ENCODE measurements at places on chromosomes 16 and 17.

DNA sequence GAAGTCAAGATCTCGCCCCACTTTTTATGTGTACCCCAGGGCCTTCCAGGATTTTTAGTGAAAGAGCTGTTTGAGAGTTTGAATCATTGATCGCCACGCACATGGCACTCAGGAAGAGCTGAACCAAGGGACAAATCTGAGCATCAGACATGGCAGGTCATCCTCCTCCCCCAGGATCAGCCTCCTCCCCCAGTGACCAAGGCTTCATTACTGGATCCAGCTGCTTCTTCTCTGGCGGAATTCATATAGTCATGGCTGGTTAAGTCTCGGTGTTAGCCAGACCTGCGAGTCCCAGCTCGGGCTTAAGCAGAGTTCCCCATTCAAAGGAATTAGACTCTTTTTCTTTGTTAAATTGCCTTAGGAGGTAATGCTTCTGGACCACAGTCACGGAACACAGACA lies 32.5 kb downstream of the CDRT4 start:
- DNase-seq, result no peak

DNA sequence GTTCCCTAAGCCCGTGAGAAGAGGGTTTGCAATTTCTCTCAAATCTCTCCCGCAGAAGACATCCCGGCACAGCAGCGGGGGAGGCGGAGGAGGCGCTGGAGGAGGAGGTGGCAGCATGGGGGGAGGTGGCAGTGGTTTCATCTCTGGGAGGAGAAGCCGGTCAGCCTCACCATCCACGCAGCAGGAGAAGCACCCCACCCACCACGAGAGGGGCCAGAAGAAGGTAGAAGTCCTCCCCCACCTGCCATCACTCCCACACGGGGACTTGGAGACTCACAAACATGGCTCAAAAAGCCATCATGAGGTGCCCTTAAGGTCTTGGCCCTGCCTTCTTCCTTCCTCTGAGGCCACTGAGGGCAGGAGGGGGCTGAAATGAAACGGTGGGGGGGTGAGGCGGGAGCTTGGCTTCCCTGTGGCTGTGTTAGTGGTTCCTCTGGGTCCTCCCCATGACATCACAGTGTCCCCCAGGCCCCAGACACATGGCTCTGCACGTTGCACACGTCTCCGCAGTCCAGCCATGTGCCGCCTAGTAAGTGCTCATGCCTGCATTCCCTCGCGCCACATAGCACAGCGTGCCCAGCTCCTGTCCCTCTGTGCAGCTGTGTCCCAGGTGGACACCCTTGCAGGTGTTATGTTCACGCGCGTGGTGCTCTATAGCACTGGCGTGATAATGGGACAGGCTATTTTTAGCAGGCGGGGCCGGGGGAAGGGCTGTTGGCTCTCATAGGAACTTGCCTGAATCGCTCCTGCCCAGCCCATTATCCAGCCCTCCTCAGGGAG lies 6.9 kb downstream of the MLLT6 start:
- DNase-seq, result no peak

DNA sequence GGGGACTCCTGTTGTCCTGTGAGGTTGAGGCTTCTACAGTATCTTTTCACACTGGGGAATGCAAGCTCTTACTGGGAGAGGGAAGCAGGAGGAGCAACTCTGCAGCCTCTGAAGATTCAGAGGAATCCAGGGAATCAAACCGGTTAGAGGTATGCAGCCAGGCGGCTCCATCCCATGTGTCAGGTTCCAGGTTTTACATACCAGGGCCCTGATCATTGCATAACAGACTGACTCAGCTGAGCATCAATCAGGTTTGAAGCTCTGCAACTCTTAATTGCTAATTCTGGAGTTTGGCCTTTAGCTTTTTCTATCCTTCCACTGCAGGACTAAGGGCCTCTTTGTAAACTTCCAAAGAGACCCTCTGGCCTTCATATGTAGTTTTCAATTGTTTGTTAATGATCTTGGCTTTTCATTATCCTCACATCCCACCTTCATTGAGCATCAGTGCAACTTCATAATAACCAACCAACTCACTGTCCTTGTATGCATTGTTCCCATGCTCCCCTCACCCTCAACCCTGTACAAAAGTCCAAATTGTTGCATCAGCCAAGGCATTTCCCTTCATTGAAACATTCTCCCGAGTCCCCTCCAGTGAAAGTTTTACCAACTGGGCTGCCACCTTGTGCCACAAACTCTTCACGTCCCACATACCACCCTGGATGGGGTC lies 59.7 kb upstream of the DHX40 start:
- DNase-seq, result no peak

DNA sequence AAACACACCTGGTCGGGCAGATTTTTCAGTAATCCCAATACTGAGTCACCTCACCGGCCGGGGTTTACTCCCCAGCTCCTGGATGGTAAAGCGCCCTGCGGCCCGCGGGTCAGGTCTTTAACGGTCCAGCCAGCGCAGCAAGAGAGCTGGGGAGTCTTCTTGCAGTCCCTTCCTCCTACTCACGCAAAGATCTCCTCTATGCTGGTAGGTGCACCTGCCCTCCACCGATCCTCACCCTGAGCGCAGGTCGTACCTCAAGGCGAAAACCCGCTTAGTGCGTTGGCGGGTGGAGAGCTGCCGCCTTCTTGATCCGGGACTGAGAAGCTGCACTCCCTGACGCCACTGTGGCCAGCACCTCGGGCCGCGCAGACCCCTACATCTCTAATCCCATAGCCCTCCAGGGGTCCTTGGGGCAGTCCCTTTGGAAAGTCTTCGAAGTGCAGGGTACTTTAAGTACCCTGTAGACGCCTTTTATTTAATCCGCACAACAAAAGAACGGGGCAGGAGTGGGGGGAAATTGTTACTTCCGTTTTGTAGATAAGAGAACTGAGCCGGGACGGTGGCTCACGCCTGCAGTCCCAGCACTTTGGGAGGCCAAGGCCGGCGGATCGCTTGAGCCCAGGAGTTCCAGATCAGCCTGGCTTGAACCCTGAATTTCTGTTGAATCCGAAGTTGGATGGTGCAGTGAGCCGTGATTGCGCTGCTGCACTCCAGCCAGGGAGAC lies 10.4 kb upstream of the HOXB13 start:
- peak; percentile 47 for DNase-seq

DNA sequence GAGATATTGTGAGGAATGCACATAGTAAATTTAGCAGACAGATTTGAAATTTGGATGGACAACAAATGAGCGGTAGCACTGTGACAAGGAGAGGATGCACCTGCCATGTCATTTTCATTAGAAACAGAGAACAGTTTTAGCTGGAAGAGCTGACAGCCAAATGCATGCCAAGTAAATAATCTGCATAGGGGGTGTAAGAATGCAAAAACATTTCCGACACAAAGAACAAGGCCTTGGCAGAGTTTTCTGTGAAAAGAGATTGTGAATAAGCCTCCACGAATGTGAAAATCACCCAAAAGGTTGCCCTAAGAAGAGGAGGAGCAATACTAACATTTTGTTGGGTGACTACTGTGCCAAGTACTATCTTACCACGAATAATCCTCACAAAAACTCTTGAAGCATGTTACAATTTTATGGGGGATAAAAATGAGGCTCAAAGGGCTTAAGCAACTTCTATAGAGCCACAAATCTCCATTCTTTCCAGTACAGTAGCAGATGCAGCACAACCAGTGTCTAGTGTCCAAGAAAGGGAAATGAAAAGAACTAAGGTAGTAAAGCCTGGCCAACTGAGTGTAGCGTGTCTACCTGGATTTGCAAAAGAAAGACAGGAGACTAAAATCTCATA lies 28.3 kb downstream of the TMEM100 start:
- DNase-seq, result no peak

DNA sequence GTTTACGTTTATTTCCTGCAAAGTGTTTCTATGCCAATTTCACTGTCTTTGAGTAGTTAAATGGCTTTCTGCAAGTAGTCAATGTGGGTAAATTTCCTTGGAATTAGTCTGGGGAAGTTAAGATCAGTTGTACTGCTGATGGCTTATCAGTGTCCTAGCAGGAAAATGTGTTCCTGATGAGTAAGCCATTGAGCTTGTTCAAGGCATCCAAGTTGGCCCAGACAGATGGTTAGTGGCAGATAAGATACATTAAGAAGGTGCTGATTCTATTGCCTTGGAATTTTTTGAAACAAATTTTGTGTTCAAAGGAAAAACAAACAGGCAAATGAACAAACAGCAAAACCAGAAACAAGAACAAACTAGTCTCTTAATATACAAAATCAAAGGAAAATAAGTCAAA lies 258.4 kb downstream of the MAP2K6 start:
- DNase-seq, result no peak

DNA sequence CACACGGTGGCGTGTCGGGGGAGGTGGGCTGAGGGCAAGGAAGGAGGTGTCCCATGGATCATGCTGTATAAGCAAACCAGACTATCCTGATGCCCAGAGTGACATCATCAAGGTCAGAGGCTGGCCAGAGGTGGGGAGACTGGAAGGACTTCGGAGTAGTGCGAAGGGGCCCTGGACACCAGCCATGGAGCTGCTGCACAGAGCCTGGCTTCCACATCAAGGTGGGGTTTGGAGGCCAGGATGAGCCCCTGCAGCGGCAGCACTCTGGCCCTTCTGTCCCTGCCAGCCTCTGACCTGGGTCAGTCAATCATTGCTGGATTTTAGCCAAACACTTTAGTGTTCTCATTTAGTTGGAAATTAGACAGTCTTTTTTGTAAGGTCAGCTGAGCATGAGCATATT lies 34.8 kb downstream of the MED13 start:
- DNase-seq, result no peak

DNA sequence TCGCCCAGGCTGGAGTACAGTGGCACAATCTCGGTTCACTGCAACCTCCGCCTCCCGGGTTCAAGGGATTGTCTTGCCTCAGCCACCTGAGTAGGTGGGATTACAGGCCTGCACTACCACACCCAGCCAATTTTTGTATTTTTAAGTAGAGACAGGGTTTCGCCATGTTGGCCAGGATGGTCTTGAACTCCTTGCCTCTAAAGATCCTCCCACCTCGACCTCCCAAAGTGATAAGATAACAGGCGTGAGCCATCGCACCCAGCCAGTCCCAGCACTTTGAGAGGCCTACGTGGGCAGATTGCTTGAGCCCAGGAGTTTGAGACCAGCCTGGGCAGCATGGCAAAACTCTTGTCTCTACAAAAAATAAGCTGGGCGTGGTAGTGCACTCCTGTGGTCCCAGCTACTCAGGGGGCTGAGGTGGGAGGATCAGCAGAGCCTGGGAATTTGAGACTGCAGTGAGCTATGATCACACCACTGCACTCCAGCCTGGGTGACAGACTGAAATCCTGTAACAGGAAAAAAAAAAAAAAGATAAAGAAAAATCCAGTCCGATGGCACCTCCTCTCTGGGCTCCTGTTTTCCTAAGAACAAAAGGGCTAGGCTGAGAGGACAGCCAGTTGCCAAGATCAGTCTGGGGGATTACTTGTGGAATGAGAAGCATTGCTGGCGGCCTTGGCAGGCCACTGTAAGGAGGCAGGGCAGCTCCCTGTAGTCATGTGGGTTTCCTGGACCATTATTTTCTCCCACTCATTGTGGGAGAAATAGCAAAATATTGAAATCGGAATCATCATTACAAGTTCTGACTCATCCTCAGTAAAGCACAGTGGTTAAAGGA lies 3.0 kb upstream of the PIPOX start:
- DNase-seq, result peak; percentile 70

DNA sequence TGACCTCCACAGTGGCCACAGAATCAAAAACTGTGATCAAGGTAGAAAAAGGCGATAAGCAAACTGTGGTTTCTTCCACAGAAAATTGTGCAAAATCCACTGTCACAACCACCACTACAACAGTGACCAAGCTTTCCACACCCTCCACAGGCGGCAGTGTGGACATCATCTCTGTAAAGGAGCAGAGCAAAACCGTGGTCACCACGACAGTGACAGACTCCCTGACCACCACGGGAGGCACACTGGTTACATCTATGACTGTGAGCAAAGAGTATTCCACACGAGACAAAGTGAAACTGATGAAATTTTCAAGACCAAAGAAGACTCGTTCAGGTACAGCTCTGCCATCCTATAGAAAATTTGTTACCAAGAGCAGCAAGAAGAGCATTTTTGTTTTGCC lies 83.6 kb downstream of the C17orf58 start:
- no peak for DNase-seq

DNA sequence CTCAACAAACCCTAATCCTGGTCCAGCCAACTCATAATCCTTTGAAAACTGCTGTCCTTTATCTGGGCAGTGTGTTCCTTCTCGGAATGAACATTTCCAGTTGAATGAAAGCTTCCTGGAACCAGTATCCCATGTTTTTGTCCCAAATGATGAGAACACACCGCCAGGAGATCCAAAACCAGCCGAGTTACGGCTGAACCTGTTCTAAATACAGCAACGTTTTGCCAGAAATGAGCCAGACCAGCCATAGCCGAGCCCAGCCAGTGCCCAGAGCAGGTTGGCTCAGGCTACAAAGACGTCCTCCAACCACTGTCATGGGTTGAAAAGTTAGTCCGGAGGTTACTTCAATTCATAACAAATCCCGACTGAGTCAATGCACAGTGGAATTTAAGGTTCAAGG lies 67.6 kb upstream of the FOXF1 start:
- DNase-seq, result no peak

GRCh38 chr16:20866145-20866772 lies 33.9 kb downstream of the DCUN1D3 start:
- peak; percentile 78 for DNase-seq

GRCh38 chr17:17225901-17226300 lies 11.1 kb downstream of the FLCN start:
- no peak for DNase-seq

GRCh38 chr16:28845293-28845692 lies 855 bp downstream of the TUFM start:
- peak; percentile 32 for DNase-seq

DNA sequence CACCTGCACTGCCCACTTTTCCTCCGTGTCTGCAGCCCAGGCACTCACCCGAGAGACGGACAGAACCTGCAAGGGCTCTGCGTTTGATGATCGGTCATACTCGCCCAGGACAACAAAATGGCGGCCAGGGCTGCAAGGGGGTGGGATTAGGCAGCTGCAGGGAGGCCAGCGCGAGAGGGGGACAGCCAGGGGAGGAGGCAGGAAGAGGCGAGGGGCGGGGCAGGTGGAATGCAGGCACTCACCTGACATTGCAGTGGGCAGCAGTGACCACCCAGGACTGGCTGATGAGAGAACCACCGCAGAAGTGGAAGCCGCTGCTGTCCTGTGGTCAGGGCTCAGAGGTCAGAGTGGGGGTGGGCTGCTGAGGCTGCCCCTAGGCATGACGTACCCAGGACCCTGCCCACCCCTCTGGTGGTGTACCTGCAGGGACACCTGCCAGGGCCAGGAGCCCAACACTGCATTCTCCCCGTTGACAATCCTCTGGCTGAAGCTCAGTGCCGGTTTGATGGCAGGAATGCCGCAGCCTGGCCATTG lies 917 bp downstream of the CTRL start:
- DNase-seq, result no peak

DNA sequence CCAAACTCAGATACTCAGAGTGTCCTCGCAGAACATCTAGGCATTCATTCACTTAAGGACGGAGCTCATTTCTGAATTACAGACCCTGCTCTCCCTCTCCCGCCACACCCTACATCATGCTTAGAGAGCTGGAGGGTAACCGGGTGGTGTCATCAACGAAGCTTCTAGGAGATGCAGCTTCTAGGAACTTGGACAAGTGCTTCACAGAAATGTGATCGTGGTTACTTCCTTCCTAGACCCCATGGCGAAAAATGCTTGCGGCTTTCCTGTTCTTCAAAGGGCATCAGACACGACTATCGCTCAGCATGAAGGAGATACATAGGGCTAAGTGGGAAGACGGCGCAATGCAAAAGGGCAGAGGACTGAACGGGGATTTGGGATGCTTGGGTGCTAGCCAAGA lies 126.8 kb downstream of the ZFHX3 start:
- no peak for DNase-seq

All from neural progenitor cell (in vitro differentiated cells).